Glutamatergic neuron (in vitro differentiated cells): ENCODE measurements at places on chromosomes 1 and 21. TPM values are rescaled to one million over a fixed set of nuclear protein-coding genes. Genes with fewer than 3 reads are reported as not detected.

DNA sequence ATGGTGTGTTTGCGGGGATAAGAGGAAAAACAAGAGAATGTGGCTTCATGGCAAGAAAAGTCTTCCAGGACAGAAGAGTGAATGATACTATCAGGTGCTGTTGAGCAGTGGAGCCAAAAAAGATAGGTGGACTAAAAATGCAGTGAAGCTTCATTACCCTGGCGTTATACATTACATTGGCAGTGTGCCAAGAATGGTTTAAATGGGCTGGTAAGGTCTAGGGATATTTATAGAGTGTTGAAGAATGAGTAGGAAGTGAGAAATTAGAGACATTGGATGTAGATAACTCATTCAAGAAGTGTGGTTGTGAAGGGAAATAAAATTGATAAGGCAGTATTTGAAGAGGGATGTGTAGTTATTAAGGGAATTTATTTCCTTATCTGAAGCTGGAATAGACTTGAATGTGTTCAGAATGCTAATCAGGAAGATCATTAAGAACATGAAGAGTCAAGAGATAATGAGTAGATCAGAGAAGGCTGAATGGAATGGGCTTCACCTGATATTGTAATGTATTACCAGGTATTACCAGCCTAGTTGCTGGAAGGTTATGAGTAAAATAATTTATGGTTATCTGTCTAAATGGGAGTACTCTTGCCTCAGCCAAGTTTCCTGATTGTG lies 72.7 kb downstream of the MAST2 start:
- no peak overlapping the region for H3K4me3 ChIP-seq
- DNase-seq, result no peak
- peaks cover 3% of the 10 kb centered on the region for H3K4me1 ChIP-seq
- H3K27ac ChIP-seq, result no peak overlapping the region
- H3K27me3 ChIP-seq, result no peaks in the 10 kb centered on the region

GRCh38 chr1:32180186-32181060 lies 948 bp downstream of the TXLNA start:
- peaks cover 11% of the 10 kb centered on the region for H3K4me1 ChIP-seq
- H3K27me3 ChIP-seq, result peaks cover 5% of the 10 kb centered on the region
- DNase-seq, result peak; percentile 74
- H3K27ac ChIP-seq, result peak overlapping the region; percentile 92

Gene CYP4Z1
- total RNA-seq, result not detected

DNA sequence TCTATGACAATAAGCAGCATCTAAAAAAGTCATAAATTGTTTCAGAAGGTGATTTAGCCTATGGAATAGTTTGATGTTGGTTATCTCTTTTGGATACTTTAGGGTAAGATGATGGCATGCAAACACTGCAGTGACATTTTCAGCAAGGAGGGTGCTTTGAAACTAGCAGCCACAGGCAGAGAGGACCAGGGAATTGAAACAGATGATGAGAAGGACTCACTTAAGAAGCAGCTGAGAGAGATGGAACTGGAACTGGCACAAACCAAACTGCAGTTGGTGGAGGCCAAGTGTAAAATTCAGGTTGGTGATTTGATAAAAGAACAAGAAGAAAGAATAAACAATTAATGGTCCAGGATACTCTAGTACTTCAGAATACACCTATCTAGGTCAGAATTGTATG lies 11.2 kb upstream of the CACYBP start:
- DNase-seq, result no peak
- peaks cover 2% of the 10 kb centered on the region for H3K4me1 ChIP-seq
- no peaks in the 10 kb centered on the region for H3K36me3 ChIP-seq
- no peak overlapping the region for H3K27ac ChIP-seq
- H3K27me3 ChIP-seq, result no peaks in the 10 kb centered on the region
- H3K4me3 ChIP-seq, result no peak overlapping the region

Gene GBP2
- total RNA-seq, result not detected

Gene TMOD4
- total RNA-seq, result 0.76 TPM

GRCh38 chr1:208895181-208895580 lies 651.0 kb upstream of the PLXNA2 start:
- H3K36me3 ChIP-seq, result peaks cover 4% of the 10 kb centered on the region
- no peaks in the 10 kb centered on the region for H3K27me3 ChIP-seq
- no peak overlapping the region for H3K27ac ChIP-seq
- H3K4me1 ChIP-seq, result peaks cover 18% of the 10 kb centered on the region

- H3K27ac ChIP-seq, result peak overlapping the region; percentile 85
- no peak for DNase-seq
- H3K4me1 ChIP-seq, result peaks cover 18% of the 10 kb centered on the region
- H3K4me3 ChIP-seq, result peak overlapping the region; percentile 97
- no peaks in the 10 kb centered on the region for H3K36me3 ChIP-seq
- H3K27me3 ChIP-seq, result peaks cover 3% of the 10 kb centered on the region
Measured at GRCh38 chr1:156281693-156282478, 739 bp downstream of the SMG5 start.

GRCh38 chr1:157162345-157162744 lies 24.1 kb upstream of the ETV3 start:
- peaks cover 7% of the 10 kb centered on the region for H3K4me1 ChIP-seq
- DNase-seq, result no peak
- no peak overlapping the region for H3K4me3 ChIP-seq
- peaks cover 4% of the 10 kb centered on the region for H3K27me3 ChIP-seq

- H3K36me3 ChIP-seq, result no peaks in the 10 kb centered on the region
- no peak for DNase-seq
- no peaks in the 10 kb centered on the region for H3K27me3 ChIP-seq
- no peak overlapping the region for H3K4me3 ChIP-seq
- no peak overlapping the region for H3K27ac ChIP-seq
- H3K4me1 ChIP-seq, result no peaks in the 10 kb centered on the region
Measured at GRCh38 chr1:166675213-166675612, 164.1 kb upstream of the POGK start.

DNA sequence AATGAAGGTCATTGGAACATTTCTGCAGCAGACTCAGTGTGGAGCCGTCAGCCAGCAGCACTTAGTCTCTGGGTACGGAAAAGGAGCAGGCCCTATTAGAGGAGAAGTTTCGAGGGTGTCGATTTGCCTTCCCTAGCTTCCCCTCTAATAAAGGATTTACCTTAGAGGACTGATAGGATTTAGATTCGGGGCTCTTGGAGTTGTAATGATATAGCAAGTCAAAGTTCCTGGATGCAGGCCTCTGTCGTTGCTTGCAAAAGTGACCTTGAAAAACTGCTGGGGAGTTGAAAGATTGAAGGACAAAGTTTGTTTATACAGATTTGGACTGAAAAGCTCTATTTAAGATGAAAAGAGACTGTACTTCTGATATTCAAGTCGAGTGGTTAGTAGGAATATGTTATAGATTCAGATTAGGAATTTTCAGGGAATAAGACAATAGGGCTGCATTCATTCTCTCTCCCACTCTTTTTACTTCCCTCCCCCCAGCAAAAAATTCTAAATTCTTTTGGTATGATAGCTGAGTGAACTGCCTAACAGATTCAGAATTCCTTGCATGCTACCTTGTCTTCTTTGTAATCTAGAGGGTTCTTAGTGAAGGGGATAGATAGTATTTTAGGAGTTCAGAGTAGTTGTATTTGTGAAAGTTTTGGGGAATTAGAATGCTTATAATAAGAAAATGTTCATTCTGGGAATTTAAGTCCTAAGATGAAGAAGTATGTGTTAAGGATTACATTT lies 19.2 kb downstream of the NFYC start:
- H3K27me3 ChIP-seq, result peaks cover 7% of the 10 kb centered on the region
- peak overlapping the region; percentile 97 for H3K4me3 ChIP-seq
- DNase-seq, result no peak

Gene TCEA3
- total RNA-seq, result 0.83 TPM

DNA sequence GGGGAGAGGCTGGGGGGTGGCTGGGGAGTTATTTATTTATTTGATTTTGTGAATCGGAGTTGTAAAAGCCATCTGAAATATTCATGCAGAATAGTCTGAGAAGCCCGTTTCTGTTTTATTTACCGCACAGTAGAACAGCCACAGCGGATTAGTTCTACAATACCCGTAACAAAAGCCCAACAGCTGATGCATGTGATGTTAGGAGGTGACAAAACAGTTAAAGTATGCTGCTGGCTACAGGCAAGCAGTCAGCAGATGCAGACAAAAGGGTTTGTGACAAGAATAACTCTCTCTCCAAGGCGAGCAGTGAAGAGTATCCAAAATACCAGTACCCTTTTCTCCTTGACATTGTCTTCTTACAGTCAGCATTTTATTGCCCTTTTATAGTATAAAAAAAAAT lies 42.0 kb downstream of the PROX1 start:
- no peak overlapping the region for H3K4me3 ChIP-seq
- H3K4me1 ChIP-seq, result peaks cover 38% of the 10 kb centered on the region
- DNase-seq, result no peak
- peaks cover 4% of the 10 kb centered on the region for H3K36me3 ChIP-seq
- H3K27me3 ChIP-seq, result peaks cover 4% of the 10 kb centered on the region
- H3K27ac ChIP-seq, result peak overlapping the region; percentile 71

Gene ADAM15
- 7.6 TPM for total RNA-seq

DNA sequence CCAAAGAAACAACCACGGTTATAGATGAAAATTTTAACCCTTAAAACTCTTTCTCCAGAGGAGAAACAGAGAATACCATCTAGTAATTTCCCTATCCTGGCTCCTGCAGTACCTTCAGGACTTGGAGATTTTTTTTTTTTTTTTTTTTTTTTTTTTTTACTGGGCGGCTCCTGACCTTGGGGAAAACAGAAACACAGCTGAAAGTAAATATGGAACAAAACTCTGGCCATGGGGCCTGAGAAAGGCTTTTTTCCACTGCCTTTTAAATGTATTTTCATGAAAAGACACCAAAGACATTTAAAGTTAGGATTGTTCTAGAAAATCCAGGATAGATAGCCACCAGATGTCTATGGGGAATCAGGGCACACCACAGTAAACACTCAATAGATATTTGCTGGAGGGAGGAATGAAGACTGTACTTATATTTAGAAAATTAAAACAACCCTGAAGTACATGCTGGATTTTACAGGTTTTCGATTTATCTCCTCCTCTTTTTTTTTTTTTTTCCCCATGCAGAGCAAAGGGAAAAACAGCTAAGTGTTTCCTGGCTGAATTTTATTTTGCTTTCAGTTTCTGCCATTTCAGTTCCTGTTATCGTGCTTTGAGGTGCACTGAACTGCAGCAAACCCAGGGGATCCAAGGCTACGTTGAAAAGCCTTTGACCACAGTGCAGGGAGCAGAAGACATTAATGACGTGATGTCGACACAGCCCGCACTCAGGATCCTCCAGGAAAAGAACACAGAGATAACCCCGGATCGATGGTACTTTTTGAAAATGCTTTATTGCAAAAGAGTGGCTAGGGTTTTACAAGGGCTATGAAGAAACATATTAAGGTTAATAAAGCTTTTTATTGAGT lies 35.7 kb upstream of the CNN3 start:
- H3K4me3 ChIP-seq, result peak overlapping the region; percentile 58
- H3K36me3 ChIP-seq, result no peaks in the 10 kb centered on the region
- H3K27ac ChIP-seq, result peak overlapping the region; percentile 92
- DNase-seq, result no peak

Gene S1PR1
- not detected for total RNA-seq

- no peak overlapping the region for H3K4me3 ChIP-seq
- H3K36me3 ChIP-seq, result no peaks in the 10 kb centered on the region
- H3K27me3 ChIP-seq, result no peaks in the 10 kb centered on the region
- H3K27ac ChIP-seq, result no peak overlapping the region
- DNase-seq, result no peak
- H3K4me1 ChIP-seq, result peaks cover 24% of the 10 kb centered on the region
Measured at GRCh38 chr1:219119839-219120238, 53.8 kb upstream of the LYPLAL1 start.

DNA sequence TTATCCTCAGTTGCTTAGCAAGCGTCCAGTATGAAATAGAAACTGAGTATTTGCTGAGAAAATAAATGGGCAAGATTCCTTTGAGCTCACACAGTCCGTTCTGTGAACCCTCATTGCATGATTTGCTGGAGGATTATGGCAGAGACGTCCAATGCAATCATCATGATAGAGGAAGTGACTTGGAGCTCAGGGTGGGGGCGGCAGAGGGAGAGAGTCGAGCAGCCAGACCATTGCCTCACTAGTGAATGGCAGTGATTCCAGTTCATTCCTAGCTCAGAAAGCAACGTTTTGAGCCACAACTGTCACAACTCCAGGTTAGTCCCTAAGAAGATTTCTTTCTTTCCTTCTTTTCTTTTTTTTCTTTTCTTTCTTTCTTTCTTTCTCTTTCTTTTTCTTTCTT lies 27.5 kb upstream of the COL9A2 start:
- no peaks in the 10 kb centered on the region for H3K36me3 ChIP-seq
- no peak overlapping the region for H3K27ac ChIP-seq

- no peaks in the 10 kb centered on the region for H3K36me3 ChIP-seq
- H3K27ac ChIP-seq, result no peak overlapping the region
- H3K4me1 ChIP-seq, result peaks cover 13% of the 10 kb centered on the region
- DNase-seq, result no peak
Measured at GRCh38 chr21:44702111-44702972, 5.4 kb downstream of the KRTAP10-12 start.

GRCh38 chr1:161044535-161044907 lies 1.3 kb downstream of the USF1 start:
- peaks cover 22% of the 10 kb centered on the region for H3K27me3 ChIP-seq
- DNase-seq, result no peak
- H3K36me3 ChIP-seq, result peaks cover 17% of the 10 kb centered on the region
- peak overlapping the region; percentile 100 for H3K27ac ChIP-seq
- H3K4me1 ChIP-seq, result peaks cover 12% of the 10 kb centered on the region

Gene NLRP3
- not detected for total RNA-seq

Gene IQGAP3
- total RNA-seq, result 6.1 TPM

Gene KDM1A
- 301 TPM for total RNA-seq

DNA sequence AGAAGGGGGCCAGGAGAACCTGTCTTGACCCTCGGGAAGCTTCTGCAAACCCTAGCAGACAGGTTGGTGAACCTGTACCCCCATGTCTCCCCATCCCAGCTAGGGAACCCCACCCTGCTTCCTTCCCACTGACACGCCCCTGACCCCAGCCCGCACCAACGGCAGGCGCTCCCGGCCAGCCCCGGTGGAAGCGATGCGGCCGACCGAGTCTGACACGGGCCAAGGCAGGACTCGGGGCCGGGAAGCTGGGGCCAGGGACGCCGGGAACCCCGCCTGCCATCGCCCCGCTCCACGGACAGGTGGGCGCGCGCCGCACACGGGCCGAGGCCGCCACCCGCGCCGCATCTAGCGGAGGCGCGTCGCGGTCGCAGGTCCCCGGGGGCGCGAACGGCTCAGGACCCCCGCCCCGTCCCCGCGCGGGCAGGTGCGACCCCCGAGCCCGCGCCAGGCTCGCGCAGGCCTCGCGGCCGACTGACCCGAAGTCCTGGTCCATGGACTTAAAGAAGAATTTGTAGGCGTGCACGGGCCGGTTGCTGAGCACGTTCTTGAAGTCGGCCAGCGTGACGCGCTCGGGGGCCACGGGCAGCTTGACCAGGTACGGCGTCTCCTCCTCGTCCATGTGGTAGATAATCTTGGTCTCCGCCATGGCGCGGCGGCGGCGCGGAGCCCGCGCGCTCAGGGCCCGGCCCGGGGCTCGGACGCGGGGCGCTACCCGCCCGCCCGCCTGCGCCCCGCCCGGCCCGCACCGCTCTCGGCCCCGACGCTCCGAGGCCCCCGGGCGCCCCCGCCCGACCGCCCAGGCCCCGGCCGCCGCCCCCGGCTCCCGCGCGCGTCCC lies 580 bp downstream of the DVL1 start:
- peaks cover 16% of the 10 kb centered on the region for H3K4me1 ChIP-seq
- H3K4me3 ChIP-seq, result peak overlapping the region; percentile 82
- no peaks in the 10 kb centered on the region for H3K36me3 ChIP-seq
- peak overlapping the region; percentile 28 for H3K27ac ChIP-seq
- peaks cover 12% of the 10 kb centered on the region for H3K27me3 ChIP-seq
- DNase-seq, result no peak

Gene AGMAT
- 0.22 TPM for total RNA-seq

Gene KCNK1
- not detected for total RNA-seq
